ENCODE measurements at places on chromosomes 11 and 22. TPM values are rescaled to one million over a fixed set of nuclear protein-coding genes. Genes with fewer than 3 reads are reported as not detected.

DNA sequence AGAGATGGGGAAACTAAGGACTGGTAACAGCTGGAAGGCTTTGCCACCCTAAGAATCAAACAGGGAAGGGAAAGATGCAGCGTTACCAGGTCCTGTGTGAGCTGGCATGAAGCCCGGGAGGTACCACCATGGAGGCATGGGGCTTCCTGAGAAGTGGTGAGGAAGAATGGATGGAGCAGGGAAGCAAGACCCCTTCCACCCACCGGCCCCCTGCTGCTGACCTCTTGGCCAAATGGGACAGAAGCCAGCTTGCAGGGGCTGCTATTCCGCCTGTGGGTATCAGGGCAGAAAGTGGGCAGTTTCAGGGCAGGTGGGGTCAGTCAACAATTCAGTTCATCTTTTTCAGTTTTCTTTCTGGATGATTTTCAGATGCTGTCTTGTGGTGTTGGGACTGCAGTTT, 1099.9 kb downstream of the TBC1D22A start:
- DNase-seq: no peak

GRCh38 chr11:1345737-1346513, 36.5 kb upstream of the TOLLIP start:
- no peak for DNase-seq

DNA sequence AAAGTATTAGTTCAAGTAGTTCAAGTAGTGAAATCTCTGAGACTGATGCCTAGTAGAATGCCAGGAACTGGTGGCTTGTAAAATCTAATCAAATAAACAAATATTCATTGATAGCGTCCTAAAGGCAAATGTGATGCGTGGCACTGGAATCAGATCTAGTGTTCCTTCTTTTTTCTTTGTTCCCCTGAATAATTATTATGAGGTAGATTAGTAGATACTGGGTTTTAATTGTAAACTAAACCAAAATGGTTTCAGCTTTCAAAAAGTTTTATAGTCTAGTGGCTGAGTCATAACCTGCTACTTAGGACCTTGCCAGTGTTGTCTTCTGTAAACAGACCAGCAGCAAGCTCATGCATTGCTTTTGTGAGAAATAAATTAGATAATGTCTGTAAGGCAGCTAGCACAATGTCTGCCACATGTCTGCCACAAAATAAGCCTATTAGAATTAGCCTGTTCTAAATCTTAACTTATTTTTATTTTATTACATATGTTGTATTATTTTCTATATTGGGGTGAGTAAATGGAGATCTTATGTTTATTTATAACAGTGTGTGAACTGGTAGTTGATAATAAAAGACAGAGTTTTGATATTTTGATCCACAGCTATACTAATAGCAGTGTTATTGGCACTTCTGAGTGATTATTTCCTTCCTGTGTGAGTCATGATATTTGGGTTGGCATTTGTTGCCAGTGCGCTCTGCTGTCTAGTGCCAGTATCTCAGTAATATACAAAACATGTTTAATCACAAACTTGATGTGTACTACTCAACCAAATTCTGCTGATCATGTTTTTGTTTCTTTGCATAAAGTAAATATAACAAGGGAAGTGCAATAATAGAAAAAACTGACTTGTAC, 135.7 kb downstream of the TMEM135 start:
- DNase-seq: peak; percentile 74

- no peak for DNase-seq
Measured at GRCh38 chr11:118883368-118884071, at the start of gene CXCR5. CXCR5 (plus strand) TSS chr11:118883892; CDS start chr11:118883942, 50 bp downstream.

- peak; percentile 59 for DNase-seq
Measured at GRCh38 chr11:6249770-6250555, 9.7 kb upstream of the CCKBR start.

DNA sequence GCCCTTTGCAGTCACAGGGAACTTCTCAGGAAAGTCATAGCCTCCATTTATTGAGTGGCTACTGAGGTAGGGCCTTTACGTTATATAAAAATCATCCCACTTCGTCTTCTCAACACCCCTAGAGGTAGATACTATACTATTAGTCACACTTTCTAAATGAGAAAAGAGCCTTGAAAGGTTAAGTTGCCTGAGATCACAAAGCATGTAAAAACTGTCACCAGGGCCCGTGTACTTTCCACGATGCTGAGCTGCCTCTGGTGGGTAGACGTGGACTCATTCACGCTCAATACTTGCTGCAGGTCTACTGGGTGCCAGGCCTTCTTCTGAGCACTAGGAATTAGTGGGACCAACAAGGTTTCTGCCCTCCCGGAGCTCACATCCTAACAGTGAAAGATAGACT, 16.3 kb downstream of the CHRDL2 start:
- DNase-seq: no peak

- no peak for DNase-seq
Measured at GRCh38 chr22:22733881-22734373, 89.5 kb downstream of the GGTLC2 start.

- no peak for DNase-seq
Measured at GRCh38 chr11:77524539-77524938, 50.6 kb upstream of the PAK1 start.

Gene SAA4
- total RNA-seq: not detected

Gene C11orf97
- not detected for total RNA-seq

Gene KLHL35
- total RNA-seq: 23.5 TPM

Gene SYCE3
- not detected for total RNA-seq

Gene GGT5
- total RNA-seq: 0.10 TPM

All from HT-29 (cell line).